ENCODE measurements at places on chromosomes 7 and 10. TPM values are rescaled to one million over a fixed set of nuclear protein-coding genes. Genes with fewer than 3 reads are reported as not detected.

Gene ANKRD30A
- not detected for total RNA-seq

- DNase-seq = no peak
These were observed 286.5 kb downstream of the GLRX3 start for GRCh38 chr10:130422366-130423324.

DNA sequence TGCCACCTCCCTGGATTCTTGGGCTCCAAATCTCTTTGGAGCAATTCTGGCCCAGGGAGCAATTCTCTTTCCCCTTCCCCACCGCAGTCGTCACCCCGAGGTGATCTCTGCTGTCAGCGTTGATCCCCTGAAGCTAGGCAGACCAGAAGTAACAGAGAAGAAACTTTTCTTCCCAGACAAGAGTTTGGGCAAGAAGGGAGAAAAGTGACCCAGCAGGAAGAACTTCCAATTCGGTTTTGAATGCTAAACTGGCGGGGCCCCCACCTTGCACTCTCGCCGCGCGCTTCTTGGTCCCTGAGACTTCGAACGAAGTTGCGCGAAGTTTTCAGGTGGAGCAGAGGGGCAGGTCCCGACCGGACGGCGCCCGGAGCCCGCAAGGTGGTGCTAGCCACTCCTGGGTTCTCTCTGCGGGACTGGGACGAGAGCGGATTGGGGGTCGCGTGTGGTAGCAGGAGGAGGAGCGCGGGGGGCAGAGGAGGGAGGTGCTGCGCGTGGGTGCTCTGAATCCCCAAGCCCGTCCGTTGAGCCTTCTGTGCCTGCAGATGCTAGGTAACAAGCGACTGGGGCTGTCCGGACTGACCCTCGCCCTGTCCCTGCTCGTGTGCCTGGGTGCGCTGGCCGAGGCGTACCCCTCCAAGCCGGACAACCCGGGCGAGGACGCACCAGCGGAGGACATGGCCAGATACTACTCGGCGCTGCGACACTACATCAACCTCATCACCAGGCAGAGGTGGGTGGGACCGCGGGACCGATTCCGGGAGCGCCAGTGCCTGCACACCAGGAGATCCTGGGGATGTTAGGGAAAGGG lies 913 bp downstream of the NPY start:
- DNase-seq = no peak

DNA sequence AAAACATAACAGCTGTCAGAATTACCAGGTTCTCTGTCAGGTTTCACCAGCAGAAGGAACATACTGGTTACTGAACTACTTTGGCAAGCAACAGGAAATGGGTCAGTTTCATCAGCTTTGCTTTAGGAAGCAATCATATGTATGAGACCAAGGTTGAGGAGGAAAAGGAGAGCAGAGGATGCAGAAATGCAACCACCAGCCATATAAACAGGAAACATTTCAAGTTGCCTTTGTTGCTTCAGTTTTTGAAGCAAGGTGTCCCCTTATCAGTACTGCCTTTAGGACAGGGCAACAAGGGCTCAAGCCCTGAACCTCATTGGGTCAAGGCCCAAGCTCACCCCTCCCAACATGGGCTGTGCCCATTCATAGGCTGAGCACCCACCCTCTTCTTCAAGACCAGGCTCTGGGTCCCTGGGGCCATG lies 10.2 kb downstream of the HIPK2 start:
- DNase-seq = peak; percentile 51

DNA sequence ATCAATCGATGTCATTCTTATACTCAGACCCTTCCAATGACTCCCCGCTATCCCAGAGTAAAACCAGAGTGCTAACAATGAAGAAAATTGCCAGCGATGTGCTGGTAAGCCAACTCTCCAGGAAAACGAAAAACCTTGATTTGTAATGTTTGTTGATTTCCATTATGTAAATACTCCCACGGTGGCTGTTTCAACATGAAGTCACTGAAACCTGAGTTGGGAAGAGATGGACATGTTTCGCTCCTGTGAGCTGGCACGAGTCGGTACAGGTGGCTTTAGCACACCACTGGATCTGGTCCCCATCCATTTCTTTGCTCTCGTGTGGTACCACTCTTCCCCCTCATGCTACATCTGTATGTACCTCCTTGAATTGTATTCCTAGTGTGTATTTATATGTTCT lies 52.9 kb downstream of the AP3M1 start:
- no peak for DNase-seq

Gene EPO
- not detected for total RNA-seq

DNA sequence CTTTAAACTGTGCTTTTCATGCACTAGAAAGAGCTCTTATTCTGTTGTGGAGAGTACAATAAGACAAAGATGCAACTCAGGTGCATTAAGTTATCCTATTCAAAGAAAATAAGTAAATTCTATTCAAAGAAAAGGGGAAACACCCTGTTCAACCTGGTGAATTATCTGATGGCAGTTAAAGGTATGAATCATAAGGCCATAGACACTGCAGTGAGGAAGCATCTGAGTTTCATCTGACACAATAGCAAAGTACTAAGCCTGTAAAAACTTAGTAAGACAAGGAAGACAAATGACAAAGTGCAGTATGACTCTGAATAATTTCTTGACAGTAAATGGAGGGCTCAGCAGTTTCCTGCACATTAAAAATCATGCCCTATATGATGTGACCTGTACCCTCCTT lies 91.0 kb upstream of the LRRTM3 start:
- DNase-seq = no peak

DNA sequence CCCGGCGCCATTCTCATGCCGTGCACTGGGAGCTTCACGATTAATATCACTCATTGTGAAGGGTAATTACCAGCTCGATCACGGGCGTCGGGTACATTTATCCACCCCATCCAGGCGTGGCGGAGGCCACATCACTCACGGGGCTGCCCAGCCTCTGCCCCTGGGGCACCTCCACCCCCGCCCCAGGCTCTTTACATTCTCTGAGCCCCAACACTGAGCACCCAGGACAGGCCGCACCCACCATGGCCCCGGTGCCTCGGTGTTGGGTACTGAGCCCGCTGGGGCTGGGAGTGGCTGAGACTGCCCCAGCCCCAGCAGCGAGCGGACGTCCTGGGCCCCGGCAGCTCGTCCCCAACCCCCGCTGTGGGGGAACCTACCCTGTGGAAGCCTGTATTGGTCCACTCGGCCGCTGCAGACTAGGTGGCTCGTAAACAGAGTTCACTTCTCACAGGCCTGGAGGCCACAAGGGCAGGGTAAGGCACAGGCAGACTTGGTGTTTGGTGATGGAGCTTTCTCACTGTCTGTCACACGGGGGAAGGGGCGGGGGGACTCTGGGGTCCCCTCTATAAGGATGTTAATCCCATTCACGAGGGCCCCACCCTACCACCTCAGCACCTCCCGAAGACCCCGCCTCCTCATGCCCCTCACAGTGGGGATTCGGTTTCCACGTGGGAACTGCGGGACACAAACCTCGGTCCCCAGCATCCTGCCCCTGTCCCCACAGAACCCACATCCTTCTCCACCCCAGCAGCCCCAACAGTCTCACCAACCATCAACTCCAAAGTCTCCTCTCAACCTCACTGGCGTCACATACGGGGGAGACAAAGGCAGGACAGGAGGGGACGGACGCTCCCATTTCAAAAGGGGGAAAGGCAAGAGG lies 184.1 kb downstream of the ELFN1 start:
- DNase-seq = peak; percentile 54

- no peak for DNase-seq
These were observed 23.1 kb downstream of the CALHM2 start for GRCh38 chr10:103428989-103429643.

DNA sequence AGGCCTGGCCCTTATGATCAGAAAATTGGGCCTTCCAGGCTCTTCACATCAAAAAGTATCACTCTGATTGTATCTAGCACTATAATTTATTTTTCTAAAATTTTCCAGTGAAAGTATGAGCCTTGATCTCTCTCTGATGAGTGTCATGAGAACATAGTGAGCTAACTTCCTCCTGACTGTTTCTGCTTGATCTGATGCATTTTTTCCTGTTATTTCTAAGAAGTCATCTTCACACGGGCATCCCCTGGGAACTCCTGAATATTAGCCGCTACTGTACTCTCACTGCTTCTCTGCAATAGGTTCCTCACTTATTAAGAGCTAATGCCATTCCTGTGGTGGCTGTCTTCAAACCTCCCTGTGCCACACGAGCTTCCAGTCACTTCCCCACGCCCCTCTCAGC lies 63.1 kb upstream of the ZPBP start:
- DNase-seq = no peak

GRCh38 chr10:71725249-71725648 lies 5.7 kb upstream of the C10orf105 start:
- DNase-seq = no peak

GRCh38 chr7:27031289-27032172 lies 64.3 kb downstream of the HOXA1 start:
- no peak for DNase-seq

Gene GNAT3
- not detected for total RNA-seq

DNA sequence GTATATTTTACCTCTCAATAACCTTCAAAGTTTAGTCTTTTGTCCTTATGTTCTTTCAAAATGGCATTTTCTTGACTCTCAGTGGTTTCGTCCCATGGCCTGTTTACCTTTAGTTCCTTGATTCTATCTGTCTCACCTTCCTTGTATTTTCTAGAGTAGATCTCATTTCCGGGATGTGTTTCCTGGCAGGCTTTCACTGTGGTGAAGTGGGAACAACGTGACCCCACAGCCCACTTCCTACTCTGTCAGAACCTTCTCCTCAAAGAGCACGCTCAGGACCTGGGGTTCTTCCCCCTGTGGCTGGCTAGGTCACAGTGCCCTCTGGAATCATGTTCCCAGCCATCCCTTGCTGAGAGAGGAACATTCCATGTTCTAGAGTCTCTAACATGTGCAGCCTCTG lies 129.9 kb upstream of the ZNF32 start:
- DNase-seq = peak; percentile 36

Gene KCNIP2
- 1.9 TPM for total RNA-seq

GRCh38 chr7:42986213-42986612 lies 54.0 kb downstream of the MRPL32 start:
- no peak for DNase-seq

DNA sequence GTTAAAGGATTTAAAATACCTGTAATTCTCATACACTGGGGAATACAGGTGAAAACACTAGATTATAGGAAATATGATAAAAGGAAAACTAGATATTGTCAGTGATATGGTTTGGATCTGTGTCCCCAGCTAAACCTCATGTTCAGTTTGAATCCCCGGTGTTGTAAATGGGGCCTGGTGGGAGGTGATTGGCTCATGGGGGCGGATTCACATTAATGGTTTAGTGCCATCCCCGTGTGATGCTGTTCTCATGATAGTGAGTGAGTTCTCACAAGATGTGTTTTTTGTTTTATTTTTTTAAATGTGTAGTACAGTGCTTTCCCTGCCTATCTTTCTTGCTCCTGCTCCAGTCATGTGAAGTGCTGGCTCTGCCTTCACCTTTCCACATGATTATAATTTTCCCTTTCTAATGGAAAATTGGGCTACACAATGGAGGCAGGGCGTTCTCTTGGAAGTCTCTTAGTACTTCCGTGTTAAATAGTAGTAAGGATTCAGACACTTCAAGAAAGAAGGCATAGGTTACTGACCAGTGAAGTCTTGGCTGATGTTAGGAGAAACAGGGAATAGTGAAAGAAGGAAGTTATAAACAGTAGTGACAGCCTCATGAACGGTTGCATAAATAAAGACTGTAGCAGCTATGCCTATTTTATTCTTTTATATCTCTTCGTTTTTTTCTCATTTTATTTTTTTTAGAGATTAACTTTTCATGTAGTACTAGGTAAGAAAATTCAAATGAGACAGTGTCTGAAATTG lies 386.4 kb downstream of the SUGCT start:
- no peak for DNase-seq

DNA sequence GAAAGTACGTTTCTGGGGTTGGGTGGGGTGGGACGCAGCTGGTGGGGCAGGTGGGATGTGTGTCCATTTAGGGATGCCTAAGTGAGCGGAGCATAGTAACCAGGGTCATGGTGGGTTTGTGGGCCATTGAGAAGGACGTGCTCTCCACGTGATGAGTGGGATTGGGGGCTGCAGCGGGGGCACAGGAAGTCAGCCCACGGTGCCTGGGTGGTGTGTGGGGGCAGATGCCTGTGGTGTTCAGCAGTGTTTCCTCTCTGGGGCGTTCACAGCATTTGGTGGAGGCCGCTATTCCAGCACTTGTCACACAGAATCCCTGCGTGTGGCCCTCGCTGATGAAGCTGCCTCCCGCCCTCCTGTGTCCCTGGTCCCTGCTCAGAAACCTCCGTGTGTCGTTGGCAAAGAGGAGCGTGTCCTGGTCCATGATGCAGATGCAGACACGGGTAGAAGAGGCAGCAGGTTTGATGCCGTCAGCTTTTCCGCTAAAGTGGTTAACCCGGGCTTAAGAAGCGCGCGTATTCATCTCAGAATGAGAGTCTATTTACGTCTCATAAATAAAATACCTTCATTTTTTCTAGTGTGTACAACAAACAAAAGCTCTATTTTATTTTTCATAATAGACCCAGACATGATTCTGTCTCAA lies 274.2 kb downstream of the ADARB2 start:
- no peak for DNase-seq

Gene ANXA8
- not detected for total RNA-seq

- no peak for DNase-seq
These were observed 24.0 kb upstream of the STEAP2 start for GRCh38 chr7:90187507-90188050.

Gene TAS2R4
- total RNA-seq = 0.74 TPM

GRCh38 chr7:157611341-157611740 lies 274.5 kb downstream of the DNAJB6 start:
- no peak for DNase-seq

DNA sequence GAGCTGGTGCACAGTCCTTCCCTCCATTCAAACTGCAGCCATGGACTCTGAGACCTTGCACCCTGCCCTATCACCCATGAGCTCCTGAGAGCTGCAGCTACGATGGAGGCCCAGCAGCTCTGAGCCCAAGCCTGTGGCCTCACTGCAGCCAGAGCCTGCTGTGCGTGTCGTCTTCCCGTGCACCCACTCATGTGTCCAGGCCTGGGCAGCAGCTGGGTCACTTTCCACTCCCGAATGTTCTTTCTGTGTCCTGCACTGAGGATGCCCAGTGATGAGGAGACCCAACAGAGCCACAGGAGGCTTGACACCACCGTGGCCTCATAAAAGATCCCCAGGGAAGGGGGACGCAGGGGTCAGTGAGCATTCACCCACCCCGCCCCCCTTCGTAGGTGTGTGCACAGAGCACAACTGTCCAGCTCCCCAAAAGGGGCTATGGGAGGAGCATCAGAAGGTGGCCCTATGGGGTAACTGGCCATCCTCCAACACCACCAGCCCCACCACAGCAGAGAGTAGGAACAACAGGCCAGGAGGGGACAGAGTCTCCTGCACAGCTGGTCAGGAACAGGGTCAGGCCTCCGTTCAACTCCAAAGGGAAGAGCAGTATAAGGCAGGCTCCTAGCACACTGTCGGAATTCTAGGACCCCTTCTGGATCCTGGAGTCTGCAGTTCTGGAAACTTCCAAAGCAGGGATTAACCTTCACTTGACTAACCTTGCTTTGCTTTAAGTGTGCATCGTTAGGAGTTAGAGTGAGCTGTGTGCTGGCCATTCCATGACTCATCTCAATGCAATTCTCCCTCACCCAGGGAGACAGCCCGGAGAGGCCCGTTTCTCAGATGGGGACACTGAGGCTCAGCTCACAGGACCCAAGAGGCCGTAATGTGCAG lies 52.6 kb downstream of the RASGEF1A start:
- DNase-seq = no peak

- DNase-seq = no peak
These were observed 81.5 kb upstream of the SMIM30 start for GRCh38 chr7:113199841-113200240.

- DNase-seq = no peak
These were observed 343.2 kb upstream of the TMEM229A start for GRCh38 chr7:124376111-124376510.
